NCI-H524 (cell line): ENCODE measurements at places on chromosomes 12 and 14.

DNA sequence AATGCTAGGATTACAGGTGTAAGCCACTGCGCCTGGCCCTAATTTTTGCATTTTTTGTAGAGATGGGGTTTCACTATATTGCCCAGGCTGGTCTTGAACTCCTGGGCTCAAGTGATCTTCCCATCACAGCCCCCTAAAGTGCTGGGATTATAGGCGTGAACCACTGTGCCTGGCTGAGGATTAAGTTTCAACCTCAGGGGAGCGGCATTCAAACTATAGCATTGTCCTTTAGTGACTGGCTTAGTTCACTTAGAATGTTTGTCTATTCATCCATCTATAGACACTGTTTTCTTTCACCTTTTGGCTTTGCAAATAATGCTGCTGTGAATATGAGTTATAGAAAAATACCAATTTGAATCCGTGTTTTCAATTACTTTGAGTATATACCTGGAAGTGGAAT lies 25.2 kb downstream of the PTPN11 start:
- no peak for DNase-seq

- no peak for DNase-seq
Measured at GRCh38 chr14:67377916-67378315, 17.8 kb downstream of the EIF2S1 start.

DNA sequence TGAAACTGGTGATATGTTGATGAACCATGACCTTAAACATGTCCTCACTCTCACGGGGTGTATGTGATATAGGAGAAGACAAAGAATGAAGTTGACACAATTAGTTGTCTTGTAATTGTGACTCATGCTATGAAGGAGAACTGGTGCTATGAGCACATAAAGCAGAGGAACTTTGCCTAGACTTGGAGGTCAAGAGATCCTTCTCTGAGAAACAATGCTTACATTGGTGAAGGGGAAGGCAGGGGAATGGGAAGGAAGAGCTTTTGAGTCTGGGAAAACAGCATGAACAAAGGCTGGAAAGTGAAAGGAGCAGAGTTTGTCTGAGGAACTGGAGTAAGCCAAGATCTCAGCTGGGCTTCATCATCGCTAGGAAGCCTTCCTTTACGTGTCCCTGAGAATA lies 83.2 kb downstream of the MYRFL start:
- no peak for DNase-seq

DNA sequence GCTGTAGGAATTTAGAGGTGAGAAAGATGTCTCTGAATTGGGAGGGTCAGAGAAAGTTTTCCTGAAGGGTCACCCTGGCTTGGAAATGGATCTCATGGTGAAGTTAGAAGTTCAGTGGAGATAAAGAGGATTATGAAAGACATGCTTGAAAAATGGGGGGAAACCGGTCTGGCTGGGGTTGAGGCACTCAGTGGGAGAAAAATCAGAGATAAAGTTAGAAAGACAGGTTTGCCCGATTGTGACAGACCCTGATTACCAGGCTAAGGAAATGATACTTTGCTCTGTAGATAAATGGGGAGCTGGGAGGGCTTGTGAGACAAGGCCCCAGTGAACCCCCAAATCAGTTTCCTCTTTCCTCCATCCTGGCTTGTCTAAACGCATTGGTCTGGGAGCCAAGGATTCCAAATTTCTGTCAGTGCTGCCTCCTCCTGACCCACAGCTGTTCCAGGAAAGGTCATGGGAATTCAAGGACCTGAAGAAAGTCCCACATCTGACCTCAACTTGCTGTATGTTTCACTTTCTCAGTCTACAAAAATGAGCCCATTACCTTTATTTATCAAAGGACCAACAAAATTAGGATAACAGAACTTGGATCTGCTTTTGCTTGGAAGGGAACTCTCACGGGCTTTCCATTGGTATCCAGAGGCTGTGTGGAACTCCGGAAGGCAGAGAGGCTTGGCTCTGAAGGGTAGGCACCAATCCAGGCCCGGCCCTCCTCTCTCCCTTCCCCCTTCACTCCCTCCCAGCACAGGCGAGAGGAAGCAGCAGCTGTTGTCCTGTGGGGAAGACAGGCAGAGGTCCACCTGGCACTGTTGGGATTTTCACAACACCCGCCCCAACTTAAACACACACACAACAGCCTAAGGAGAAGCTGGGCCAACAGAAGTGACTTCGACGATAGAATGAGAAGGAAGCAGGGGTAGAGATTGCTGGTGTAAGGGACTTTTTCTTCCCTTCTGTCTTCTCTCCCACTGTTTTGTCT lies 3.4 kb upstream of the RNASE7 start:
- peak; percentile 87 for DNase-seq

- DNase-seq, result no peak
Measured at GRCh38 chr12:54371328-54372112, 7.2 kb upstream of the GPR84 start.

DNA sequence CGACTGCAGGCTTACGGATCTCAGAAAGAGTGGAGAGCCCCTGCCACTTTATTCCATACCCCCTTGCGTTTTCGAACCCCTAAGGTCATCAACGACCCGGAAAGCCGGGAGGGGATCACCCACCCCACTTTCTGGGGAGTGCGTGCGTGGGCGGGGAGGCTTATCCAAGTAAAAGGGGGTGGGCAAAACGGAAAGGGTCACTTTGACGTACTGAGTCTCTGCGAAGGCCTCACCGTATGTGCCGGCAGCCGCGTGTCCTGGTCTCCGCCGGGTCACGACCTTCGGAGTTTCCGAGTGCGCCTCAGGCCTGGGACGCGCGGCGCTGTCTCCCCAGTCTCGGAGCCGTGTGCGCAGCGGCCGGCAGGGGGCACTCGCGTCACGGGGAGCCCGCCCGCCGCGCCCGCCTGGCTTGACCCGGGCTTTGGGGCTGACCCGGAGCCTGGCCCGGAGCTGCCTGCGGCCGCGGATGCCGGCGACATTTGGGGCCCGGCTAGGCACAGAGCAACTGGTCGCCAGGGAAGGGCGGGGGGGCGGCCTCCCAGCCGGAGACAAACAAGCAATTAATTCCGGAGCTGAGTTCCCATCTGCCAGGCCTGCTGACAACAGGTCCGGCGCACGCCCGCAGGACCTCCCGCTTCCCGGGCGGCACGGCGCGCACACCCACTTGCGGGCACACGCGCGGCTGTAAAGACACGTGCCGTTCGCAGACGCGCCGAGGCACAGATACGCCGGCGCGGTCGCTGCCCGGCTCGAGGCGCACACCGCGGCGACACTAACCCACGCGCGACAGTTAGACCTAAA lies 890 bp upstream of the KIF26A start:
- DNase-seq, result peak; percentile 92
